ENCODE measurements at places on chromosomes 6 and 20.

- DNase-seq, result peak; percentile 81
Observed at GRCh38 chr6:159168536-159169192, 536 bp upstream of the FNDC1 start.

DNA sequence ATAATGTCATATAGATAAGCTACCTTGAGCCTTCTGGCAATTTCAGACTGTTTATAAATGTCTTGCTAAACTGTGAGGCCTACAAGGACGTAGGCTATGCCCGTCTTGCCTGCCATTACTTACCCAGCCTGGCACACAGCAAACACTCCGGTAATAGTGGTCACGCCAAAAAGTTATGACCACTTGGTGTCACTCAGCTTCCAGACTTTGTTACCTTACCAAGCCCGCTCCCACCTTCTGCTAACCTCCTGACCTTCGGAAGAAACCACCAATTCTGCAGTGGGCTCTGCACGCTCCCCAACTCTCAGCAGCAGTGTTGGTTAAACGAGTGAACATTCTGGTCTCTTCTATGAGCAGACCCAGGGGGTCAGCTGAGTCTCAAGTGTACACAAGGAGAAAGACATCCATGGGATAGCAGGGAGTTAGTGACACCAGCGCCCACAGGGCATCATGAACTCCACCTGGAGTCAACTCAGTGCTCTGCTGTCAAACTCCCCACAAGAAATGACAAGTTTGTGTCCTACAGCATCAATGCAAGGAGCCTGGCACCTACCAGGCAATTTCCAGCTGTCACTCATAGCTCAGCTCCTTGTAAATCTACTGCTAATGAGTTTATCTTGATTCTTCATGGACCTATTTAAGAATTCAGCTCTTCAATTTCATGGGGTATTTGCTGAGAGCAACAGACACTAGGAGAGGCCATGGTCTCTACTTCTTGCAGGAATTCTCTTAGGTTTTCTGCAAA lies 119.9 kb downstream of the TTLL2 start:
- no peak for DNase-seq

GRCh38 chr6:43273707-43274106 lies 24.4 kb upstream of the SLC22A7 start:
- no peak for DNase-seq

DNA sequence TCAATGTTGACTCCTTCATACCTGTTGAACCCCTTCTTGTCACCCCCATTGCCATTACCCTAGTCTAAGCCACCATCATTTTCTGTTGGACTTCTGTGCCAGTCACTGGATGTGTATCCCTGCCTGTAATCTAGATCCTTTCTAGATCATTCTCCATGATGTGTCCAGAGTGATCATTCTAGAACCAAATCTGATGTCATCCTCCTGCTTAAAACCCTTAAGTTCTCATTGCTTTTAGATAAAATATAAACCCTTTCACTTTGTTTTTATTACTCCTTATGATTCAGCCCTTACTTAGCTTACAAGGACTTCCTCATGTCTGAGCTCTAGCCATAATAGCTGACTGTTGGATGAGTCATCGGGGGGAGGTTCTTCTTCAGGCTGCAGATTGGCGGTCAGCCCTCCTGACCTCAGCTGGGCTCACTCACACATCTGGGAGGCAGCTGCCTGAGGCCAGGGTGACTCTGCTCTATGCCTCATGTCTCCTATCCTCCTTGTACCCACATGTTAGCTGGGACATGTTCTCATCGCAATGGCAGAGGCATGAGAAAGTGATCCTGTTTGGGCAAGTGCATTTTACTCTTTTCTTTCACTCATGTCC lies 287.6 kb downstream of the ESR1 start:
- no peak for DNase-seq

DNA sequence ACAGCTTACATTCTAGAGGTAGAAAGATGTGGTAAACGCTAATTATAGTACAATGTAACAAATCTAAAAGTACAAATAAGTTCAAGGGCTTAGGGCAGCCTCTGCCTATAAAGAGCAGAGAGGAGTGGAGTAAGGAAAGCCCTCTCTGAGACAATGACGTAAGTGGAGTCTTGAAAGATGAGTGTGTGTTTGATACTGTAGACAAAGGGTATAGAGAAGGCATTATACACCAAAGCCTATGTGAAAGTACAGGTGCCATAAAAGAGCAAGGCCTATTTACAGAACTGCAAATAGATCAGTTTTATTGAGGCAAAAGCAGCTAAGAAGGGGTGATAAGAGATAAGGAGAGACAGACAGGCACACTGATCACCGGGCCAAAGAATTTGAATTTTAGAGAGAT lies 10.9 kb downstream of the GOPC start:
- no peak for DNase-seq

- no peak for DNase-seq
Observed at GRCh38 chr6:77686931-77687330, 34.1 kb downstream of the MEI4 start.

- DNase-seq, result no peak
Observed at GRCh38 chr20:62370115-62370806, 3.1 kb upstream of the LAMA5 start.

DNA sequence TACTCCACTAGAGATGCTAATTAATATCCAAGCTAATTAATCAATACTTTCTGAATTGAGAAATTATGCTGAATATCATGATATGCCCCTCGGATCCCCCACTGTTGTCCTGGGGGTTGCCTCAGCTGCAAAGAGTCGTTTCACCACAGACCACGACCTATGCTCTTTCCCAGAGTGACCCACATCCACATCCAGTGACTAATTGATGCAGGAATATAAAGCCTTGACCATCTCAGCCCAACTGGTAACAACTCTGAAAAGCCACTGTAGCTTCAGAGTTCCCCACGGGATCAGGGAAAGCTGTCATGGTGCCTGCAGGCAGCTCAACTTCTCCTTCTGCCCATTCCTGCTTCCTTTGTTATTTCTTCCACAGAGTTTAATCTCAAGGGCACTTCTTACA lies 116.9 kb downstream of the RWDD2A start:
- DNase-seq, result no peak

- DNase-seq, result no peak
Observed at GRCh38 chr20:8361006-8361652, 229.1 kb downstream of the PLCB1 start.
